ENCODE measurements at places on chromosomes 7 and 10.
A peak's percentile ranks its signal among the peaks of the same experiment; 100 is the strongest.

GRCh38 chr7:154684666-154685563 is 318.0 kb downstream of the PAXIP1 start:
- DNase-seq, result peak; percentile 80

GRCh38 chr7:137981668-137982067 is 20.2 kb downstream of the CREB3L2 start:
- no peak for DNase-seq

- no peak for DNase-seq
Observed at GRCh38 chr7:43014406-43014805, 82.2 kb downstream of the MRPL32 start.

GRCh38 chr10:95758351-95759025 is 2.5 kb downstream of the ENTPD1 start:
- DNase-seq, result no peak

GRCh38 chr10:78413076-78414055 is 379.7 kb downstream of the RPS24 start:
- no peak for DNase-seq

DNA sequence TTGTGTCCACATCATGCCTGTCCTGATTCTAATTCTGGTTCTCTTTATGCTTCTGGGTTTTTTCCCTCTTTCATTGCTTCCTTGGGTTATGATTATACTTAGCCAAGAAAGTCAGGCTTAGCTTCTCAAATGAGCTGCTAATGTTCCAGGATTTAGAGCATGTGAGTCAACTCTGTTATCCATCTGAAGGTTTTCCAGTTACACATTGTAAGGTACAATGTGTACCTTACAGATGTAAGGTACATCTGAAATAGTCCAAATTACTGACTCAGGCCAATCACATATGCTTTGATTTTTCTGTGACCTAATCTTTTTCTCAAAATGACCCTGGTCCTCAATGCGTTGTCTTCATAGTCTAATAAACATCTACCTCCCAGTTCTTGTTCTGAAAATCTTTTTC is 13.3 kb upstream of the MIOS start:
- no peak for DNase-seq
